T1000 (cell line): ENCODE measurements at places on chromosomes 2 and 18.

DNA sequence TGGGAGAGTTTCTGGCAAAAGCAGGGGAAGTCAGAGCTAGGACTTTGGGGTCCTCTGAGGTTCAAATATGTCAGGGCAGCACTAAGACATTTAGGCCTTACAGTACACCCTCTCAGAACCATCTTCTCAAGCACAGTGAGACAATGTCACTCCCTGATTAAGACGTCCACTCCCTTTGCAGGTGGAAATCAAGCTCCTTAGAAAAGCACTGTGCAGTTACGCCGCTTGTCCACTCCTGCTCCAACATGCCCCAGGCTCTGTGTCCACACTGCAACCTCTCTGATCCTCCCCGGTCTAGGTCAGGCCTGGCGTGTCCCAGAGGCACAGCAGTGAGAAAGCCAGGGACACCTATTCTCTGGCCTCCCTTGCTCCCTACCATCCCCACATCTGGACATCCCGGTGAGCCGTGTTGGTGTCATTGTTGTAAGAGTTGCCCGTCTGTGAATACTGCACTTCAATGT is 528.6 kb upstream of the ID2 start:
- DNase-seq, result no peak

DNA sequence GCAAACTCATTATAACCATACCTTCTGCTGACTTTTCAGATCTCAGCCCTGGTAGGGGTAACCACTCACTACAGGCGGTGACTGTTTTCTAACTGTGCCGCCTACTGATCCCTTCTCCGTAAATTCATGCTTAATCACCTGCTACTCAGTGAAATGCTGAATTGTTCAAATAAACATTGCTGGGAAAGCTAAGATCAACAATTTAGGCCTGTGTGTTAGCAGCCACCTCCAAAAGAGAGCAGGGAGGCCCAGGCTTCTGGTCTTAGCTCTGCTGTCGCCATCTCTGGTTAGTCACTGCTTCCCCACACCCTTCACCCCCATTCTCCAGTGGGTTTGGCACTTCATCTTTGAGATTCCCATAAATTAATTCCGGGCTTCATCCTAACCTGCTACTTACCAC is 21.8 kb upstream of the NT5C1B start:
- no peak for DNase-seq

- no peak for DNase-seq
Measured at GRCh38 chr2:217429981-217430500, 570.2 kb upstream of the TNP1 start.

- no peak for DNase-seq
Measured at GRCh38 chr2:96929245-96929925, 57.0 kb downstream of the FAM178B start.

- no peak for DNase-seq
Measured at GRCh38 chr2:191864628-191865374, 17.9 kb upstream of the CAVIN2 start.

DNA sequence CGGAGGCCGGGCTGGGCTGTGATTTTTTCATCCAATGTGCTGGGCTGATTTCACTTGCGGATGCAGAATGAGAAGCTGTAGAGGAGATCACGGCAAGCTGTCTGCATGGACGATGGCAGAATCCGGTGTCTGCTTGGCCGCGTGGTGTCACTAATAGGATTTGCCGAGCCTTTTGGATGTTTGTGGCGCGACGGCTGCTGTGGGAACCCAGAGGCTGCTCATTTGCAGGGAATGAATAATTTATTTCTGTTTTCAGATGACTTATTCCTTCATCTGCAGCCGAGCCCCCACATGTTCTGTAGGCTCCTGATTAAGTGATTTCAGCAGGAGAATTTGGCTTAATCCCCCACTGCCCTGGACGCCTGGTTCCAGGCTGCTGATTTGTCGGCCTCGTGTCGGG is 62.6 kb downstream of the ODC1 start:
- no peak for DNase-seq

GRCh38 chr2:69715964-69716363 is 26.0 kb upstream of the ANXA4 start:
- DNase-seq, result no peak
